Activated T-cell treated with anti-CD3 and anti-CD28 coated beads, Interleukin-2, amount 50 U/mL, for 48 hours (primary cell): ENCODE measurements at places on chromosomes 12 and 14.

- DNase-seq, result no peak
Observed at GRCh38 chr12:116598311-116599284, 39.4 kb downstream of the MAP1LC3B2 start.

DNA sequence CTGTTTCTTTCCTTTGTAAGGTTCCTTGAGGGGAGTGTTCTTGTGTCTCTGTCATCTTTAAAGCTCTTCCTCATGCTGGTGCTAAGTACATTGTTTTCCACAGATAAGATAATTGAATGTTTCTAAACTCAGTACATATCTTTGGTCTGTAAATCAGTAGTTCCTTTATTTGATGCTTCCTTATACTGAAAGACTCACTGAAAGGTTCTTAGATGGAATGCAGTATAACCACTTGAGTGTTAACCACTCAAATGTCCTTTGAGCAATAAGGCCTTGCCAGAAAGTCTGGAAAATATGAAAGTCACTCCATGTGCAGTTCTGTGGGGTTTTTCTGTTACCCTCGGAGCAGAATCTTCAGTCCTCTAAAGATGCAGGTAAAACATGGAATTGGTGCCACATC, 23.0 kb upstream of the RNU6-8 start:
- no peak for DNase-seq

GRCh38 chr14:58598028-58598803, 39.5 kb upstream of the DACT1 start:
- no peak for DNase-seq

DNA sequence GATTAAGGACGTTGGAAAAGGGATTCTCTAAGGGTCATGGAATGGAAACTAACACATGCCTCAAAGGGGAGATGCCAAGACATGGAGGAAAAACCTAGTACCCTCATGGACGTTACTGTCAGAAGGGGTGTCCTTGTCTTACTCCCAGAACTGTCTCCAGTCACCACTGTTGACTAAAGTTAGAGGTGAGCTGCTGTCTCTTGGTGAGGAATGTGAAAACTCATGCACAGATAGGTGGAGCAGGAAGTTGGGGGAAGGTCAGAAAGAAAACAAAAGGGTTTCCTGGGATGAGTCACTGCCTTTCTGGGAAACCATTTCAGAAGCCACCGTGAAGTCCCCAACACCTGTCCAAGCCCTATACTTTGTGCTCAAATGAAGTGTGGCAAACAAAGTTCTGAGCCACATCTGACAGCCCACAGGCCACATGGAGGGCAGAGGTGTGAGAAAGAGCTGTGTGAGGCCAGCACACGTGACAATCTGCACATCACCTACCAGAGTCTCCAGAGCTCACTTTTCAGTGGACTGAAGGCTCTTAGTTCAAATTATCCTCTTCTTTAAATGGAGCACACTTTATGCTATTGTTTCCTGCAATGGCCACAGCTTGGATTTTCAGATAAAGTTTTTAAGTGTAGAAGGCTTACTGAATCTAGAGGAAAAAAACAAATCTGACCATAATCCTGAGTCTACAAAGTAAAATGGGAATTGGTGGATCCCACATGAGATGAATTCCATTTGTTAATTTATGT, 92.9 kb upstream of the EGLN3 start:
- DNase-seq, result peak; percentile 83

DNA sequence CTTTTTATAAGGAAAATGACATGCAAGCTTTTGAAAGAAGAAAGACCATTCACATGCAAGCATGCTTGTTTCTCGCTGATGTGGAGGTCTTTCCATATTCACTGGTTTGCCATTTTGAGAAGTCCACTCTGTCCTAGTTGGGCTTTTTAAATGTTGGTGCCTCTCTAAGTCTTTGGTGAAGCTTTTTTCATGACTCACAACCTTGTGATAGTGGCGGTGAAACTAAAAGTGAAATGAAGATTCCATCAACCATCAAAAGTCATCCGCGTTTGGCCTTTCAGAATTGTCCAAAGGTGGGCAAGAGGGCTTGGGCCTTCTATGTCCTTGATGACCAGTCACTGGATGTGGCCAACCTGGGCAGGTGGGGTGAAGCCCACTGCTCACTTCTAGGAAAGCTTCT, 4.3 kb downstream of the LRRC74A start:
- DNase-seq, result no peak

GRCh38 chr14:52023518-52023917, 34.2 kb downstream of the RTRAF start:
- no peak for DNase-seq

GRCh38 chr12:72057330-72057914, 118.8 kb downstream of the TPH2 start:
- DNase-seq, result no peak

DNA sequence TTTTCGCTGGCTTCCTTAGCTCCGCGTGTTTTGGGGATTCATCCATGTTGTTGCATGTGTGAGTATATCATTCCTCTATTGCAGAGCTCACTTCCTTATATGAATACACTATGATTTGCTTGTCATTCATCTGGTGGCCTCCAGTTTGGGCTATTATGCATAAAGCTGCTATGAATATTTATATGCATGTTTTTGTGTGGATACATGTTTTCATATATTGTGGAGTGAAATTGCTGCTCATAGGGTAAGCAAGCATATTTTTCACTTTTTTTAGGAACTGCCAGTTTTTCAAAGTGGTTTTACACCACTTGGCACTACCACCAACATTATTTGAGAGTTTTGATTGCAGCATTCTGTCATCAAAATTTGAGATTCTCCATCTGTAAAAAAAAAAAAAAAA, 190.0 kb downstream of the TMEM132C start:
- no peak for DNase-seq

DNA sequence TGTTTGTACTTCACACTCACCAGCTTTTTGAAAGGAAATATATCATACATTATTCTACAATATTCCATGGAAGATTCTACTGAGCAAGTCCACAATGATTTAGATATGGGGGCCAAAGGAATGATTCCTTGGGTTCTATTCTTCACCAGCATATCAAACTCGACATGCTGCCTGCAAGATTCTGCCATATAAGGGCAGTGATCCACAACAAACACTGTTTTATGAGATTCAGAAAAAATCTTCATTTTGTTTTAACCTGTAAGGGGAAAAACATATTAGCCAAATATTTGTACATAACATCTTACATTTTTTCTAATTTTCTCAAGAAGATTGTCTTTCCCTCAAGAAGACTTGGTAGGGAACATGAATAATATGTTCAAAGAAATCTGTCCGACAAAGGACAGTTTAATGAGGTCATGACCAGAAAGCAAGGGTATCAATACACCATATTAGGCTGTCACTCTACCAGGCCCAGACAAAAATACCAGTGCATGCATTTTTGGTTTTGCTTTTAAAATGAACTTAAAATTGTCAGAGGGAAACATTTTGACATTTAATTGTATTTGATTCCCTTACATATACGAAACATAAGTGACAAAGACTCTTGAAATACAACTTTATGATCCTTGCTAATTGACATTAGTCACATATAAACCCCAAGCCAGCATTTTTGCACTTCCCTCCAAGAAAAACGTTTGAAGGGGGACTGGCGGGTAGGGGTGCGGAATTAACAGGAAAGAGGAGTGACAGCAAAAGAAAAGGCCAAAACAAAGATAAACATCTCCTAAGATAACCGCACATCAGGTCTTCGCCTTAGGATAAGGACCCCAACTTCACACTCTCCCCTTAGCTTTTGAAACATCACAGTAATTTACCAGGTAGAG, 980 bp downstream of the INTS13 start:
- no peak for DNase-seq

- no peak for DNase-seq
Observed at GRCh38 chr14:32121536-32121935, 44.4 kb downstream of the ARHGAP5 start.

GRCh38 chr12:98786653-98787052, 141.6 kb downstream of the APAF1 start:
- no peak for DNase-seq

GRCh38 chr14:44589180-44589579, 82.1 kb upstream of the FSCB start:
- DNase-seq, result no peak

- peak; percentile 55 for DNase-seq
Observed at GRCh38 chr14:39228509-39229221, 5.0 kb upstream of the MIA2 start.

- DNase-seq, result no peak
Observed at GRCh38 chr12:109567296-109567695, 6.0 kb downstream of the MMAB start.

GRCh38 chr12:110741341-110742095, 1.2 kb downstream of the PPP1CC start:
- no peak for DNase-seq

GRCh38 chr12:121443193-121443870, 43.4 kb downstream of the RNF34 start:
- peak; percentile 85 for DNase-seq

GRCh38 chr12:130433411-130433810, 95.7 kb downstream of the PIWIL1 start:
- no peak for DNase-seq

DNA sequence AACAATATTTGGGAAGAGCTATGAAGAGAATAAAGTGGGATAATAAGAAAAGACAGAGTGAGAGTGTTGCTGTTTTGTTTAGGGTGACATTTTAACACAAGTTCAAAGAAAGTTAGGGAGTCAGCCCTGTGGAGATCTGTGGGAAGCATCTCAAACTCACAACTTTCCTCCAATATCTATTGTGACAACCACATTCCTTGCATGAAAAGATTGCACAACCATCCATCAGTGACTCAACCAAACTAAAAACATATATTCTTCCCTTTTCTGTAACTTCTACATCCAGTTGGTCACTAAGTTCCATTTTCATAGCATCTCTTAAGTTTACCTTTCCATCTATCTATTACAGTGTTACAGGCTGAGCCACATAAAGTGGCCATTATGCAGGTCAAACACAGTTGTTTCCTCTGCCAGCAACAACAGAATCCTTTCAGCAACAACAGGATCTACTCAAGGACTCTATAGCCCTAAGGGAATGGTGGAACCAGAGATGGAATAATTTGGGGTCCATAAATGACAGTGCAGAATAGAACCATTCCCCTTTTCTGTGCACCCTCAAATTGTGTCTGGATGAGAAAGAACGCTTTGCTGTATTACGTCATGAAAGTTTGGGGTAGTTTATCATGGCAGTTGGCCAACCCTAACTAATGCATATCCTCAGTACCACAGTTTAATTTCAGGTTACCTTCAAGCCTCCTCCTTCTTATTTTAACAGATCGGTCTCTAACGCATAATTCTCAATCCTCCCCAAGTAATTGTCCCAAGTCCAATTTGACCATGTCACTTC, 118.8 kb downstream of the ST8SIA1 start:
- no peak for DNase-seq

- no peak for DNase-seq
Observed at GRCh38 chr12:23472329-23472971, 477.0 kb downstream of the SOX5 start.

DNA sequence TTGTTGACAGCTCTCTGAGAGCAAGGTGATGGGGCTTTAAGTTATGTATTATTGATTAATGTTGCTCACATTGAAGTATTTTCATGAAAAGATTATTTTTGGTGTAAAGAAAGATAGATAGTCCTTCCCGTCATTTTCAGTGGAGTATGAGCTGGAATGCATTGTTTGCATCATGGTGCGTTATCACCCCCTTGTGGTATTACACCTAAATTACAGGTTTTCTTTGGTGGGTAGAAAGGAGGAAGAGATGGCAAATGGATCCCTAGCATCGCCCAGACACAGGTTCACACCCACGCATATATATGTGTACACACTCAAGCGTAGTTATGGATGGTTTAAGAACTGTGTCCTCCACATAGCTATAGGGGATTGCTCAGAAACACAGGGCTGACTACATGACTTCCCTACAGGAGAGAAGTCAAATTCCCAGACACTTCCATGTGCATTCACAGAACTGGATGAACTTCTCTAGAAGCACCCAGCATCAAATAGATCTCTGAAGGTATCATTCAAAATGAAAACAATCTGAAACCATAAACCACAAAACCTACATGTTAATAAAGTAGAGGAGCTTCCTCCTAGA, 14.4 kb upstream of the SERPINA10 start:
- no peak for DNase-seq

DNA sequence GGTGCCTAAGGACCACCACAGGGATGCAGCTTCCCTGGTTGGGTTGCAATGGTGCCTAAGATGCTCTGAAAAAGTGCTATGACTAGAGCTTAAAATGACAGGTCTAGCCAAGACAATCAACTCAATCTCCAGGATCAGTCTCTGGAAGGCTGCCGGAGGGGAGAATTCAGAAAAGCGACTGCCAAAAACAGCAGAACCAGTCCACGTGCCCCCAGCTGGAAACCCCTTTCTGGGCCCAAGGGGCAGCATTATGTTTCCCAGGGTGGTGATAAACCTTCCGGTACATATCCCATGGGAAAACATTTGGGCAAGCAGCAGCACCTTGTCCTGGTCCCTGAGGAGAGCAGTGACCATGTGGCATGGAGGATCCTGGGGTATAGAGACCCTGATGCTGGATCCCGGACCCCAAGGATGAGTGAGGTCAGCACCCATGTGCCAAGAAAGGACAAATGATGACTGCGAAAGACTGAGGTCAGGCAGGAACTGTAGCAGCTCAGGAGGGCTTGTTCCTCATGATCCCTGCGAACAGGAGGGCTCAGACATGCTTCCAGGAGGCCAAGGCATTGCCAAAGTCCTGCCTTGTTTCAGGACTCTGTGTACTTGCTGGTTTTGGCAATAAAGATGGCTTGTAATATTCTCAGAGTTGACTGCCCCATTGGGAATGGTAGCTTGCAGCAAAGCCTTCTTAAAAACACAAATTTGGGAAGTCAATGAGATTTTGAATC, 49.9 kb upstream of the LTBP2 start:
- DNase-seq, result no peak

DNA sequence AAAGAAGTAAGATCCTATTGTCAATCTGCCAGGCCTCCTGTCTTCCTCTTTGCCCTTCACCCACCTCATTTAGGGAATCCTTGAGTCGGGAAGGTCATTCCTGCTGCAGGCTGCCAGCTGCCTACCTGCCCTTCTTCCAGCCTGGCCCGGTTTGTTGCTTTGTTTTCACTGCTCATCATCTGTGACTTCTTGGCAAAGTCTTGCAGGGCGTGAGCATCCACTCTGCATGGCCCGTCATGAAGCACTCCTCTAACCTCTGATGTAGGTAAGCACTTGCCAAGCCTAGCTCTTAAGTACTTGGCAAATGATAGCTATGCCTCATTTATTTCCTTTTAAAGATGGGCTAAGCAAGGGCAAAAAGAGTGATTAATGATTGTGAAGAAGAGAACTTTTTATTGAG, 192.8 kb downstream of the NRXN3 start:
- no peak for DNase-seq

GRCh38 chr14:67564236-67564635, 31.1 kb downstream of the PLEKHH1 start:
- no peak for DNase-seq

- DNase-seq, result no peak
Observed at GRCh38 chr12:99859126-99859525, 125.6 kb downstream of the ANKS1B start.

DNA sequence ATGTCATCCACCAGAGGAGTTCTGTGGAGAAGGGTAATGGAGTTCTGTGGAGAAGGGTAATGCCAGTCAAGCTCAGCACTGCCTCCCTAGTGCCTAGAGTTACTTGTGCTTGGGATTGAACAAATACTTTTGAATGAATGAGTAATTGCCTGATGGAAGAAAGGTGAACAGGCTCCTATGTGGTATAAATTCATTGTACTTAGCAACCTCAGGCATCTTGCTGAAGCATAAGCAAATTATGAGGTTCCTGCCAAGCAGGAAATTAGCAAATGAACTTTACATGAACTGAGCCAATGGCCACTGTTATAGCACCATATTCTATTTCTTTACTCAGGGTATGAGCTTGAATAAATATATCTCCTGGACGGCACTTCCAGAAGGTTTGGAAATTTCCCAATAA, 1047.2 kb downstream of the SLC6A15 start:
- DNase-seq, result no peak

GRCh38 chr12:67355428-67356379, 86.5 kb downstream of the CAND1 start:
- no peak for DNase-seq
